B cell (primary cell): ENCODE measurements at places on chromosomes 7 and 10.

DNA sequence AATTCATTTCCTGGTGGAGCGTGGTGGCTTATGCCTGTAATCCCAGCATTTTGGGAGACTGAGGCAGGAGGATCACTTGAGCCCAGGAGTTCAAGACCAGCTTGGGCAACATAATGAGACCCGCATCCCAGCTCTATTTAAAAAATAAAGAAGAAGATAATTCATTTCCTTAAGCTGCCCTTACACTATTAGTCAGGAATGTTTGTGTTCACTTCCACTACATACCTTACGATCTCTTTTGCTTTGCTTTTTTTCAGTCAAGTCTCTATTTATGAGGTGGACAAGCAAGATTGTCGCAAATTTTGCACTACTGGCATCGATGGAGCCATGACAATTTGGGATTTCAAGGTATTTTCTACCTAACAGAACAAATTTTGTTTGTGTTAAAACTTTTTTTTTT, 11.2 kb upstream of the ARPC1B start:
- no peak for DNase-seq

DNA sequence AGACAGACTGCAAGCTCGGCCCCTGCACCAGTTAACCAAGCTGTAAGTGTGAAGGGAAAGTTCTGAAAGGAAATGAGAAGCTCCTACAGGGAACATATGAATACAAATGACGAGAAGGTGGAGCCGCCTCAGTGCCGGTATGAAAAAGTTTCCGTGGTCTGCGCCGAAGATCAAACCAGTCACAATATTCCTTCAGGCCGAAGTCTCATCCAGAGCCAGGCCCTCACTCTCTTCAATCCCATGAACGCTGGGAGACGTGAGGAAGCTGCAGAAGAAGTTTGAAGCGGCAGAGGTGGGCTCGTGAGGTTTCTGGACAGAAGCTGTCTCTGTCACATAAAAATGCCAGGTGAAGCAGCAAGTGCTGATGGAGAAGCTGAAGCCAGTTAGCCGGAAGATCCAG, 71.9 kb downstream of the CFAP46 start:
- DNase-seq, result no peak

DNA sequence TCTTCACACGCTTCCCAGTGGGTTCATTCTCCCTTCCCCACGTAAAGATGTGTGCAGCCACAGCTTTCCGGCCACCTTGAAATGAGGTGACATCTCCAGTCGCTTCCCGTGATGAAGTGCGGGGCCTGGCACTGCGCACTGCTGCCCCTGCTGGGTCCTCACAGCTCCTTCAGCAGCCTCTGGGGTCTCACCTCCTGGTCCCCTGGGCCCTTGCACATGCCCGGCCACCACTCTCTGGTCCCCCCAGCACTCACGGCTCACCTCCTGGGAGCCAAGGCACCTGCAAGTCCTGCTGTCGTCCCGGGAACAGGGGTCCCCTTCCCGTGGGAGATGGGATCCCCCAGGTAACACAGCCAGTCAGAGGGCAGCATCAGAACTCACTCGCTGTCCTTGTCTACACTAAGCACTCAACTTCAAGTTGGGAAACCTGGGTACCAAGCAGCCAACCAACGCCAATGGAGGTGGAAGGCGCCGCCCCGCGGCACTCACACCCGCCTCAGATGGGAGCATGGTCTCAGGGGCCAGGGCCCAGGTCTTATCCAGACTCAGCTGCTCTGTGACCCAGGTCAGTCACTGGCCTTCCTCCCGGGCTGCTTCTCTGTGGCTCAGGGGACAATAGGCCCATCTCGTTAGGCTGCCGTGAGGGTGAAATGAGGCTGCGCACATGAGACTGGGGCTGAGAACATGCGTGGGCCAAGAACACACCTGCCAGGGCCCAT, 176.2 kb downstream of the PTPRN2 start:
- no peak for DNase-seq

- no peak for DNase-seq
Observed at GRCh38 chr7:72805526-72806494, 22.2 kb downstream of the TYW1B start.

GRCh38 chr10:131825150-131825848, 75.5 kb upstream of the PPP2R2D start:
- no peak for DNase-seq

GRCh38 chr7:30433082-30433481, 45.5 kb downstream of the NOD1 start:
- DNase-seq, result peak; percentile 24

- no peak for DNase-seq
Observed at GRCh38 chr10:60206735-60207134, 182.9 kb downstream of the ANK3 start.

DNA sequence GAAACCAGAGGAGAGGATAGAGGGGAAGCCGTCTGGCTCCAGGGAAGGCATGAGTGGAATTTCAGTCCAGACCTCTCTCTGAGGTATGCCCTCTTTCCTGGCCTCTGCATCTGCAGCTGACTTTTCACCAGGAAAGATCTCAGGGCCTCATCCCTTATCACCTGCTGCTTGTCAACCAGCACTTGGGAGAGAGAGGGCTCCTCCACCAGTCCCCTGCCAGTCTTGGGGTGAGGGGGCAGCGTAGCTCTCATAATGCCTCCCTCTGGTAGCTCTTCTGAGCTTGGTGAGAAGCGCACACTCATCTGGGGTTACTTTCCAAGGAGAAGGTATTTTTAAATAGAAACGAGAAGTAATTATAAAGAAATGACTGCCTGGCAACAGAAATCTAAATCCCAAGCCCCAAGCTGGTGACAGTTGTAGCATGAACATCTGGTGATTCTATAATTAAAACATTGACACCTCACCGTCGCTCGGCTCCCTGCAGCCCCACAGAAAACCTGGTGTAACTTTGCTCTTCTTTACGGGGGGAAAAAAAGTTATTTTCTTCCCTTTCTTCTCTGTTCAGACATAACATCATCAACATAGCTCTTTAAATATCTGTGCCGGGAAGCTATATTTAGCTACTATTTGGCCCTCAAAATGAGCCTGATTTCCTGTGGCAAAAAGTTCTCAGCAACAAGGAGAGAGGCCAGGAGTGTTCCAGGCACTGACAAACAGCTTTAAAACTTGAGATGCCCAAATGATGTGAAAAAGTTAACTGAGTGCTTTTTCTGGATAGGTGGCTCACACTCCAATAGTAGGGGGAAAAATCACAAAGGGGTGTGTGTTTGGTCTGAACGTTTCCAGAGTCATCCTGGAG, 26.9 kb downstream of the HIP1 start:
- no peak for DNase-seq

GRCh38 chr7:6246251-6246917, 26.0 kb downstream of the CYTH3 start:
- no peak for DNase-seq

DNA sequence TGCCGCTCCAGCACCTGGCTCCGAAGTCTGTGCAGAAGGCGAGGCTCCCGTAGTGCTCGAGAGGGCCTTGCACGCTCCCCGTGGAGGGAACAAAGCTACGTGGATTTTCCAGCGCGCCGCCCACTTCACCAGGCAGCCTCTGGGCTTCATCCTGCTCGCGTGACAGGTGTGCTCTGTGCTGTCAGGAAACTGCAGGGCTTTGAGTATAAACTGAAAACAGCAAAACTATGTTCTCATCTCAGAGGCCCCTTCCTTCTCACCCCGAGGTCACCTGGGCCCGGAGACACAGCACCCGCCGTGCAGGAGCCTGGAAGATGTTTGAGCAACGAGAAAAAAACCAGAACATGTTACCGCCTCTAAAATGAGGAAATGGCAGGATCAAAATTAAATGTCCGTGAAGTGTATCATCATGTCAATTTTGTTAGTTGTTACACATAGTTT, 17.6 kb upstream of the GPR146 start:
- peak; percentile 65 for DNase-seq

DNA sequence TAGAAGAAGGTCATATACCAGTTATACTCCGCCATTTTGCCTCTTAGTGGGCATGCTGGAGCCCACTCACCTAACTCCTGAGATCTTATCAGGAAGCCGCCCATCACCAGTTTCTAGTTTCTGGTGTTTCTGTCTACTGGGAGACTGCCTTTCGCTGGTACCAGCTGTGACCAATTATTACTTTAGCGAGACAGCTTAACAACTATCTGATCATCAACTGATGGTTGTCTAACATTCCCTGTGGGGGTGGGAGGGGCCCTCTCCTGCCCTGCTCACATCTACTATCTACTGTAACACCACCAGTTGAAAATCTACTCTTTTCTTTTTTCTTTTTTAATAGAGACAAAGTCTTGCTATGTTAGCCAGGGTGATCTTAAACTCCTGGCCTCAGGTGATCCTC, 46.2 kb upstream of the C10orf67 start:
- DNase-seq, result no peak

DNA sequence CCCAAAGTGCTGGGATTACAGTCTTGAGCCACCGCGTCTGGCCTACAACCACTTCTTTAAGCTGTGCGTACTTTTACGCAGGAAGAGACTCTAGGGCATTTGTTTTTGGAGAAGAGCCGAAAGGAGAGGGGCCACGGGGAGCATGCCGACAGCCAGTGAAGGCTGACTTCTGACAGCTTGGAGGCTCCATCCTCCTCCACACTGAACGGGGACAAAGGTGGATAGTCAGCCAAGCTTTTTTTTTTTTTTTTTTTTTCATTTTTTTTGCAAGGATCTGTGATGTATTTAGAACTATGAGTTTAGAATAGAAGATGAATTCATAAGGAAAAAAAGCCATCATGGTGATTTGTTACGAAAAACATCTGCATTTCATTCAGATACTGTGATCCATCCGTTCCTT, 221.7 kb downstream of the ARHGAP21 start:
- DNase-seq, result no peak

- no peak for DNase-seq
Observed at GRCh38 chr10:31123946-31124345, 92.3 kb upstream of the ZNF438 start.

DNA sequence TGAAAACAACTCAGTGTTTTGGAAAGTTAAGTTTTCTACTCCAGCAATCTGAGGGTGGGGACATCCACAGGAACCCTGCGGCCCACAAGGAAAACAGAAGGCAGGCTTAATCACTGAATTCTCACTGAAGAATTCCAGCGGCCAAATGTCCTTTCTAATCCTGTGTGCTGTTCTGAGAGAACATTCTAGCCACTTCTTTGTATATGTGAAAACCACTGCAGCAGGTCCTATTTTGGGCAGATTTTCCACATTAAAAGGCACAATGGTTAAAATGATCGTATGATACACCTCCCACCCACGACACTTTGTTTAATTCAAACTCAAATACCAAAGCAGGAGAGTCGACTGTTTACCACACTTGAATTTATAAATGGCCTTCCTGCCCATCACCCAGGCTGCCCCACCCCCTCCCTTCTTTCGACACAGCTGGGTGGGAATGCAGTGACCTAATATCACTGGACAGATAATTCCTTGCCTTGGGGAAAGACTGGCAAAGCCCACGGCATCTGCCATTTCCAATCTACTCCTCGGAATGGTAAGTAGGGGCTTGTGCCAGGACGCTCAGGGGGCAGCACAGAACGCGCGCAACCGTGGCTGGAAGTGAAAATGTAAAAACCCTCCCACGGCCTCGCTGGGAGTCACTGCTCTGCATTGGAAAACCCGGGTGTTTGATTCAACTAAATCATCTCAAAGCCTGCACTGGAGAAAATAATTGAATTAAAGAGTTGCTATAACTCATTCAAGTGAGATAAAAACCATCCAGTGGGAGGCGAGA, 67.0 kb downstream of the CTBP2 start:
- DNase-seq, result no peak

DNA sequence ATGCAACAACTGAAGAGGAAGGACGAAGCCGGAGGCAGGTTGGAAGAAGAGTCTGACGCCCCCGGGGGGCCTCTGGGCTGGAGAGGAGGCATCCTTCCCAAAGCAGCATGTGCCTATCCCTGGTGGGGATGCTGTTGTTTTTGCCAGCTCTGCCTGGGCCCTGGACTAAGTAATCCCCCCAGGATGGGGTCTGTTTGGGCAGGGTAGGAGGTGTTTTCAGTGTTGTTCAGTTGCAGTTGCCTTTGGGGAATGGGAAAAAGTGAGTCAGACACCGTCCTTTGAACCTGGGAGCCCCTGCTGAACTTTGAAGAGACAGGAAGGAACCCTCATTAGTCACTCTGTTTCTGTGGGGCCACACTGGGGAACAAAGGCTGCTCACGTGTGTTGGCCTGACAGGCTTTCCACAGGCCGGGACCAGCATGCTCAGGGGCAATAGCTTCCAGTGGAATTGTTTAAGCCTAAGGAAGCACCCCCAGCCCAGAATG, 35.2 kb upstream of the GDF10 start:
- DNase-seq, result no peak

GRCh38 chr7:41828911-41829310, 126.0 kb upstream of the INHBA start:
- DNase-seq, result no peak

GRCh38 chr7:26461518-26461917, 169.9 kb downstream of the SNX10 start:
- no peak for DNase-seq

DNA sequence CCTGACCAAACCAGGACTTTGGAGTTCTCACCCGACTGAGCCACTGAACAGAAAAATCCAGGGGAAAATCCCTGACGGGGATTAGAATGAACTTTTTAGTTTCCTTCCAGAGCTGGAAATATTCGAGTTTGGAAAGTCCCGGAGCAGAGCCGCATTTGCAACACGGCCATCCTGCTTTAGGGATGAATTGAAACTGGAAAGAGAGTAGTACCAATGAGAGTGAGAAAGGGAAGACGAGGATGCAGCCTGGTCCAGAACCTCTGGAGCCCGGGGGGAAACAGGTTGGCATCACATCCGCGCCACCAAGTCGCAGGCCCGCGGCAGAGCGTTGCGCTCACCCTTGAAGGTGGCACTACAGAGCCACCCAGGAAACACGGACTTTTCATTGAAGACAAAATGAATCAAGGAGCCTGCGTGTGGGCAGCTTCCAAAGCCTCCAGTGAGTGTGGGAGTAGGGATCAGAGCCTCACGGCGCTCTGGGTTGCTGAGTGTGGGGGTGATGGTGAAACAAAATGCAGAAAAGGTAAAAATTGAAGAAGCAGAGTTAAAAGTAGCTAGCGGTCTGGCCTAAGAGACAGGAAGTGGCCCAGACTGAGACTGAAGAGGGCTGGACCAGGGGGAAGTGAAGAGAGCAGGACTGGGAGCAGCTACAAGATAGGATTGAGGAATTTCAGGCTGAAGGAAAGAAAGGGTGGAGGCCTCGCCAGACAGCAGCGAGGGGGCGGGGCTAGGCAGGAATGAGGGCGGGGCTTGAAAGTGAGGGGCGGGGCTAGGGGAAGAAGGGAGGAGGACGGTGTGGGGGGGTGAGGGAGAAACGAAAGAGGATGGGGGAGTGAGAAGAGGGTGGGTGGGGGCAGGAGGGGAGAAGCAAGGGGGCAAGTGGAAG, 1.8 kb downstream of the SMURF1 start:
- DNase-seq, result peak; percentile 61
